ENCODE measurements at places on chromosomes 12 and 14. TPM values are rescaled to one million over a fixed set of nuclear protein-coding genes. Genes with fewer than 3 reads are reported as not detected.

GRCh38 chr12:91163116-91163515 is 19.5 kb downstream of the DCN start:
- DNase-seq = no peak

GRCh38 chr12:52499806-52500560 is 6.9 kb upstream of the KRT6A start:
- DNase-seq = no peak

DNA sequence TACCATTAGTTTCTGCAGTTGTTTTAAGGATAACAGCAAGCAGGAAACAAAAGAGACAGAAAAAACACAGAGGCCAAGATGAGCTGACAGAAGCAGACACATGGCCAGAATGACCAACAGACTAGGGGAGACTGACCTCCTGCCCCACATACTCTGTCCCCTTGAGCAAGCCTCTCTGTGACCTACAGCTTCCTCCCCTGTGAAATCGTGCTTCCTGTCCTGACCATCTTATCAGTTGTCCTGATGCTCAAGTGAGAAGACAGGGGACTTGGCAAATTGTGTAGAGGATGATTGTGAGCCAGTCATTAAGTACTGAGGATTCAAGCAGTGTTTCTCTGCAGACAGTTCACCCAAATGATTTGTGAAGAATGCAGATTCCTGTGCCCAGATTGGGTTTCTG is 229.0 kb downstream of the SLC41A2 start:
- DNase-seq = no peak

GRCh38 chr12:103197725-103198388 is 240.4 kb downstream of the ASCL1 start:
- no peak for DNase-seq

- no peak for DNase-seq
Observed at GRCh38 chr14:82412545-82412944, 878.9 kb upstream of the SEL1L start.

DNA sequence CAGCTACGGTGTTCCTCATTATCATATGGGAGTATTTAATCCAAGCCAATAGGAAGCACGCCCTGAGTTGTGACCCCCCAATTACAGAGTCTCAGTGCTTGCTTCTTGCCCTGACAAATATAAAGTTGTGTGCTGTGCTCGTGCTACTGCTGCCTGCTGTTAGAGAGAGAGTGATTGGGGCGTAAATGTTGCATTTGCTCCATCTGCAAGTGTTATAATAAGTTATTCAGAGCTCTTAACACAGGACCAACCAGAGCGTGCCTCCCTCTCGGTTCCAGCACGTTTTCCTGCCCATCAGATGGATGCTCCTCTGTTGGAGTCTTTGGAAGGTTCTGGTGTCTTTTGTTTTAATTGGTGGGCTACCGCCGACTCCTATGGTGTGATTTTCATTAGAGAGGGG is 81.4 kb downstream of the TESC start:
- DNase-seq = no peak

DNA sequence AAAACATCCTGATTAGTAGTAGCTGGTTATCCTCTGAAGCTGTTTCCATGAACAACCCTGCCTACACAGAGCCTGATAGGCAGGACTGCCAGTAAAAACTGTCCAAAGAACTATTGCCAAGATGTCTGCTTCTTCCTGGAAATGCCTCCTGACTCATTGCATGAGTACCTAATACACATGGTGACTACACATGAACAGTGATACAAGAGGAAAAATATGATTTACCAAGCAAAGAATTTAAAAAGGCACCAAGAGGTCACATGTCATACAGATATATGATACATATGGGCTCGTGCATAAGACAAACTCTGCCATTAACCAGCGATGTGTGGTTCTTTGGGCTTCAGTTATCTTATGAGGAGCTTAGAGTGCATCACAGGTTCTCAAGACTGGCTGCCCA is 552.3 kb downstream of the SLC16A7 start:
- no peak for DNase-seq

DNA sequence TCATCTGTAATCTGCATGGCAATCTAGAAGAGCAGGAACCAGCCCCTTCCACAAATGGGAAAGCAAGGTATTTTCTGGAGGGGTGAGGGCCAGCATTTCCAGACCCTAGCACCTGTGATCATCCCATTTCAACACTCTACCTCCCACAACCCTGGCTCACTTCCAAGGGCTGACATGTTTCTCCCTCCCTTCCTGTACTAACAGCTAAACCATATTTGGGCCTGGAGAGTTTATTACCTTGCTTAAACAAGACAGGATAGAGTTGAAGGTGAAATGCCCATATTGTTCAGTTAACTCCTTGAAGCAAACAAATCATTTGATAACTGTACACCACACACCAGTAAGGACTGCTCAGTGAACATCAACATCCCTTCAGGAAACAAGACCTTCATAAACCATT is 158.4 kb downstream of the PPM1H start:
- DNase-seq = no peak

DNA sequence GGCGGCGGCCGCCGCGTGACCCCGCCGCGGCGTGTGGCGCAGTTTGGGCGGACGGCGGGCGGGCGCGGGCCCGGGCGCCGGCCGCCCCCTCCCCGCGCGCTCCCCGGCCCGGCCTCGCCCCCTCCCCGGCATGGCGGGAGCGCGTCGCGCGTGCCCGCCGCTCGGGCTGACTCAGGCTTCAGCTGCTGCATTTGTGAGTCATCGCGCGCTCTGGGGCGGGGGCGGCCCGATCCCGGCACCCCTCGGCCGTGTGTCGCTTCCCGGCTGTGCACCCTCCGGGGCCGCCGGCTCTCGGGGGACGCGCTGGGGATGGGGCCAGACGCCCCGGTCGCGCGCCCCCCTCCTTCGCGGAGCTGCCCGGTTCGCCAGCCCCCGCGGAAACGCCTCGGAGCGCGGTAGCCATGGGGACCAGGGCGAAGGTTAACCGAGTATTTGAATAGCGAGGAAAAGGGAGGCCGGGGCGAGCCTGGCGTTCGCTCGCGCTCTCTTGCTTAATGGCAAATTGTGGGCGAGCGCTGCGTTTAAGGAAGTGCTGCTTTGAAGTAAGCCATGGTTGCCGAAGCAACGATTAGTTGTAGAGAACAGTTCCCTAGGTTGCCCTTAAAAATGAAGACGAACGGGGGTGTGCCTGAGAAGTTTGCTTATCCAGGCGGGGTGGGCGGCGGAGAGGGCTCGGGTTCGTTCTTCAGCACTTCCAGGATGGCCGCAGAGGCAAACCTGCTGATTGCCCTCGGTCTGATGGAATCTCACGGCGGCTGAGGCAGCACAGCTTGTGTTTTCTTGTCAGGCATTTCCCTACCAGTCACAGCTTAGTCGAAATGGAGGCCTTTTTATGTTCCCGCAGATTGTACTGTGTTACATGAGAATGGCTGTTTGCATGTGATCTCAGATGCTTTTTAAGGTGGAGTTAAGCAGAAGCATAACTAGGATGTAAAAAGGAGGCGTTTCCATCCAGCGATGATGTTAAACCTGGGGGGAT is 896 bp downstream of the EIF5 start:
- peak; percentile 76 for DNase-seq

DNA sequence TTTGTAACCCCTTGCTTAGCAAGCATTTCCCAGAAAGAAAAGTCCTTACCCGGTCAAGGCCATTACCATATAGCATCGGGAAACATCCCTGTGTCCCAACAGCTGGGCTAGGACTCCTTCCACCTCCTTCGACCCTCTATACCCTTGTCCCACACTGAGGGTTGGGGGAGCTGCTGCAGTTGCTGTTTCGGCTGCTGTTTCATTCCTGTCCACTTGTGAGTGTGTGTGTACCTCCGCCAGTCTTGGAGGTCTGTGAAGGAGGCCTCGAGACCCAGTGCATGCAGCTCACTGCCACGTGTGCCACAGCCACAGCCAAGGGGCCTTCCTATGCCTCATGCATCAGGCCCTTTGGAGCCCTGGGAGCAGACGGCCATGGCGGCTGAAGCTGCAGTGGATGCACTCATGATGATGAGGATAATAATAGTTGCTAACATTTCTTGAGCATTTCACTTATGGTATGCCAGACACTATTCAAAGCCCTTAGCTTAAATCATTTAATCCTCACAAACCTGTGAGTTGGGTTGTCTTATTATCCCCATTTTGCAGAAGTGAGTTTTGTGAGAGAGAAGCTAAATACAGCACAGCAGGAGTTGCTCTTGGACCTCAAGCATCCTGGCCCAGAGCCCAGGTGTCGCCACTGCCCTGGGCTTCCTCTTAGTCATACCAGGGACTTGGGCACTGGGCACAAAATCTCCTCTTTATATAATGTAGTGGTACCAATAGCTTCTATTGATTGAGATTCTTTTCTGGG is 156.5 kb downstream of the PRKCH start:
- peak; percentile 89 for DNase-seq

- no peak for DNase-seq
Observed at GRCh38 chr14:69886453-69887242, 7.4 kb downstream of the SMOC1 start.

DNA sequence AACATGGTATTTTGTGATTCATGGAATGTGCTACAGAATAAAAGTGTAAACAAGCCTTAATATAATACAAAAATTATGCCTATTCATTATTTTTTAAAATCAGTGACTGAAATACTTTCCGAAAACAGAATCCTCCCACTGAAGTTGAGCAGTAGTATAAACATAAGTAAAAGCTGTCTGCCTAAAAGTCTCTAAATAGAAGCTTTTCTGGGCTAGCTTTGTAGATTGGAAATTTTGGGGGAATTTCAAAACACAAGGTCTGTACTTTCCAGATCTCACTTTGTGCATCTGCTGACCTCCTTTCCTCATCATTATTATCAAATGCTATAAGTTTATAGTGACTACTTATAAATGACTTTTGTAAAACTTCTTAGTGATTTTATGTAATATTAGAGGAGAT is 80.4 kb upstream of the TRHDE start:
- no peak for DNase-seq

DNA sequence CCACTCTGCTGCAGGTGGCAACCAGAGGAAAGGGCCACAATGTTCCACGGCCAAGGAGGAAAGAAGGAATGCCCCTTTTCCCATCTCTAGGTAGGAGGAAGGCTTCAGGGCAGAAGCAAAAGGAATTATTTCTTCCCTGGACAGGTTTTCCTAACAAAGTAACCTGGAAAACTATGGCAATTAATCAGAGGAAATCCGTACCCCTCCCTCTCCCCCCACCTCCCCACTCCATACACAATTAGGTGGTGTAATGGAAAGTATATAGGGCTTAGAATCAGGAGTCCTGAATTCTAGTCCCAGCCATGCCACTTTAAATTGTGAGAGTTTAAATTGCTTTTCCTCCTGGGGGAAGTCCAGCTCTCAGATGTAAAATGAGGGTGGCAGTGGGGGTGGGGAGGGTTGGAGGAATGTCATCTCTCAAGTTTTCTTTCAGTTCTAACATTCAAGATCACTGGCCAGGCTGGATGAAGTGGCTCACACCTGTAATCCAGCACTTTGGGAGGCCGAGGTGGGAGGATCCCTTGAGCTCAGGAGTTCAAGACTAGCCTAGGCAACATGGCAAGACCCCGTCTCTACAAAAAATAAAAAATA is 1.7 kb downstream of the DHH start:
- DNase-seq = no peak

DNA sequence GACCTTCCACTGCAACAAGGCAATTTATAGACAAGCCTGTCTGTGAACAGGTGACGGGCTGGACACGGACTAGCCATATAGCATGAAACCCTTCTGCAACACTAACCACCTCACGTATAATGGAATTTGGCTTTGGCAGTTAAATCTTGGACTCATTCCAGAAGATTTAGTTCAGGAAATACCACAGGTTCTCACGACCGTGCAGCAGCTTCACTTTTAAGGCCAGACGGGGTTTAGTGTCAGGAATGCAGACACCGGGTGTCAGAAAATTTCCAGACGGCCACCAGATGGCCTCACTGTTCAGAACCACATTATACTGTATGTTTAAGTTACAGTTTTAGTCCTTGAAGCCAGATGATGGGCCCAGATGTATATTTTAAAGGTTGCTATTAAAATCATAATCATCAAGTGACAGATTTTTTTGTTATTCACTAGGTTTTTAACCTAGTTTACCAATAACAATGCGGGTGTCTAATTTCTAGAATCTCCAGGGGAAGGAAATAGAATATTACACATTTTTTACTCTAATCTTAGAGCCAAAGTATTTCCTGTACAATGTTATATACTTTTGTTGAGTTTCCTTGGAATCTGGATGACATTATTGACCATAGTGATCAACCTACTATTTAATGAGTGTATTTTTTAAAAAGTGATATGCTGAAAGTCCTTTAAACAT is 90.5 kb upstream of the TMPO start:
- DNase-seq = peak; percentile 88

- DNase-seq = peak; percentile 85
Observed at GRCh38 chr14:59215322-59215721, 26.9 kb downstream of the DAAM1 start.

DNA sequence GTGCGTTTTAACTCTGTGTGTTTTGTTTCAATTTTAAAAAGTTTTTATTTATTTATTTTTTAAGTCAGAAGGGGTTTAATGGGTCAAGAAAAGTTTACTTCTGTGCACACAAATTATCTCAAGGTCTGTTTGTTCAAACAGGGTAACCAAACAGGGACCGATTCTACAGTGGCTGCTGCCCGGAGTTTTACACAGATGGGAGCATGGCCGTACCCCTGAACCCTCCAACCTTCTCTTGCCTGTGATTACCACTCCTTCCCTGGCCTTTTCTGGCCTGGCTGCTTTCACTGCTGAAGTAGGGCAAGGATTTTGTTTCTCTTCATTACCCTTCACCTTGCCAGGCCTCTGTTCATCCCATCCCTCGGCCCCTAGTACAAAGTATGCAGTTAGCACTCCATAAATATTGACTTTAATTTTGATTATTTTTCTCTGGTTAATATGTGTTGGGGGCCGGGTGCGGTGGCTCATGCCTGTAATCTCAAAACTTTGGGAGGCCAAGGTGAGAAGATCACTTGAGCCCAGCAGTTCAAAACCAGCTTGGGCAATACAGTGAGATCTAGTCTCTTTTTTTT is 15.8 kb upstream of the FBXL14 start:
- DNase-seq = no peak

DNA sequence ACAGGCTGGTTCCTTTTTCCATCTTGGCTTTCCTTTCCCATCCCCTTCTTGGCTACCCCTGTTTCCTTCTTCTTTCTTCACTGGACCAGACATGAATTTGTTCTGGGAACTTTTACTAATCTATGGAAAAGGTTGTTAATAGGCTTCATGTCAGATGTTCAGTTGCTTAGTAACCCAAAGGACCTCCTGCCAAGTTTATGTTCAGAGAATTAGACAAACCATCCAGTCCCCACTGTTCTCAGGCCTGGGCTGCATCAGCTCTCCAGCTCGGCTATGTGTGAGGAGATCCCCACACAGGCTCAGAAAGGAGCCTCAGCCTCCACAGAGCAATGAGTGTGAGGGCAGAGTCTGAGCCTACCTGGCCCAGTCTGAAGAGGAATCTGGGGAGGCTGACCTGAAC is 78.0 kb downstream of the AKAP6 start:
- no peak for DNase-seq

The CLEC12A gene
- polyA plus RNA-seq = 2.1 TPM

The CCDC88C gene
- 12.4 TPM for polyA plus RNA-seq

The TAS2R10 gene
- not detected for polyA plus RNA-seq

The C1R gene
- polyA plus RNA-seq = 68.9 TPM

The KRT6C gene
- polyA plus RNA-seq = 12.4 TPM

The MEG3 gene
- 13.4 TPM for polyA plus RNA-seq

The DDX55 gene
- 7.5 TPM for polyA plus RNA-seq

Data from stomach (tissue), 19 donors.